CD4-positive, alpha-beta T cell treated with Interleukin-2 at 100 ng/mL for 4 hours (primary cell): ENCODE measurements at places on chromosomes 12 and 14.

DNA sequence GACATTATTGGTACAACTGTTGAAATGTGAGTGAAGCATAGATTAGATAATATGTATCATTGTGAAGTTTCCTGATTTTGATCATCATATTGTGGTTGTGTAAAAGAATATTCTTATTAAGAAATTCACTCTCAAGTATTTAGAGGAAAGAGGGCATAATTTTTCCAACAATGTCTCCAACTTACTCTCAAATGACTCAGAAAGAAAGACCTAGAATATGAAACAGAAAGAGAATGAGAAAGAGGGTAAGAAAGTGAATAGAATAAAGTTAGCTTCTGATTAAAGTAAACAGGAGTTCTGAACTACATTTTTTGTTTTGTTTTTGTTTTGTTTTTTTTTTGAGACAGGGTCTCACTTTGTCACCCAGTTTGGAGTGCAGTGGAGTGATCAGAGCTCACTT, 123.0 kb downstream of the CPNE8 start:
- no peak for DNase-seq

GRCh38 chr14:56098021-56098420, 20.2 kb upstream of the PELI2 start:
- DNase-seq, result no peak

GRCh38 chr12:43736927-43737440, 21.6 kb downstream of the PUS7L start:
- DNase-seq, result no peak

GRCh38 chr14:57018065-57018464, 207.8 kb upstream of the OTX2 start:
- no peak for DNase-seq

GRCh38 chr12:47882781-47883546, 21.8 kb downstream of the VDR start:
- peak; percentile 19 for DNase-seq

- no peak for DNase-seq
Observed at GRCh38 chr12:132510111-132510724, 20.3 kb downstream of the FBRSL1 start.

DNA sequence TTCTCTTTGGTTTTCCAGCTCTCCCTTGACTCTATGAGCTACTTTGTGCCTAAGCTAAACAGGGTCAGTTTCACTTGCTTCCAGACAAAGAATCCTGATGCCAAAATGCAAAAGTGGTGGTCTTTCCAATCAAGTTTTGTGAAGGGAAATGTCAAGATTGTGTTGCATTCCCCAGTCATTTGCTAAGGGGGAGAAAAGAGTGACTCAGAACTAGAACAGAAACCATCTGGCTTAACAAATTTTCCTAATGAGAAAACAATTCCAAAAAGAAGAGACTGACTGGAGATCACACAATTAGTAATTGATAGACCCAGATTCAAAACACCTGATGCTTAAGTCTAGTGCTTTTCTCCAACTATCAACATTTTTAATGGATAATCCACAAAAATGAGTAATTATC, 235.1 kb upstream of the DIO2 start:
- DNase-seq, result no peak

DNA sequence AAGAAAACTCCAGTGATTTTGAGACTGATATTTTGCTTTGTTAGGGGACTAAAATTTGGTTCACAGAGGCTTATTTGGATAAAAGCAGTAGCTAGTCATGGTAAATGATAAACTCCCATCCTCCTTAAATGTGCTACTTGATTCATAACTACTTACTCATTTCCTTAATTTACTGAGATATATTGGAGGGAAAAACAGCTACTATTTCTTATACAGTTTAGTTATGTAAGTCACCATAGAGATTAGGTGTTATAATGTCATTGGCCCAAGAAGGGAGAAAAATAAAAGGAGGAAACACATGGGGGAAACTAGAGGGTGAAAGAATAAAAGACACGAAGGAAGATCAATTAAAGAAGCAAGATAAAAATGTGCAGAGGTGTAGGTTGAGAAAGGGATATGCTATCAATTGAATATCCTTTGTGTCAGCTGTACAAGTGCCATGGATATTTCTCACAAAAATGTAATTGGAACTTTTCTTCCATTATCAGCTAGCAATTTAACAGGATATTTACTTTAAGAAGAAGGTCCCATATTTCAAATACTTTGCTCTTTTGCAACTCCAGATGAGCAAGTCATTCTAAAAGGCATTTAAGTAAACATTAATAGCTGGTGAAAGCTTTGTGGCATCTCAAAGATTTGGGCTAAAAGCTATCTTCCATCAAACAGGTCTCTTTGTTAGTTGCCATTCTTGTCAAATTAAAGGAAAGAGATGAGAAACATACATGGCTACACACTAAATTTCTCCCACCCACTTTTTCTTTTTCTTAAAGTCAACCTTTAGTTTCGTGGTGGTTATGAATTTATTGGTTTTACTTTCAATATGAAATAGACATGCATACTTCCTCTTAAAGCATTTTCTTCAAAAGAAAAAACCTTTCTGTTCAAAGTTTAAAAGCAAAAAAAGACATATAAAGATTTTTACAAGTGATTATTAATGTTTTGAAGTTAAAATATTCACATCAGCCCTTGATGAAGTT, 439.5 kb downstream of the CCER1 start:
- no peak for DNase-seq
